NCI-H1417 (cell line): ENCODE measurements at places on chromosomes 1 and 21.

GRCh38 chr21:37149411-37149810 lies 76.4 kb downstream of the TTC3 start:
- no peak for DNase-seq

DNA sequence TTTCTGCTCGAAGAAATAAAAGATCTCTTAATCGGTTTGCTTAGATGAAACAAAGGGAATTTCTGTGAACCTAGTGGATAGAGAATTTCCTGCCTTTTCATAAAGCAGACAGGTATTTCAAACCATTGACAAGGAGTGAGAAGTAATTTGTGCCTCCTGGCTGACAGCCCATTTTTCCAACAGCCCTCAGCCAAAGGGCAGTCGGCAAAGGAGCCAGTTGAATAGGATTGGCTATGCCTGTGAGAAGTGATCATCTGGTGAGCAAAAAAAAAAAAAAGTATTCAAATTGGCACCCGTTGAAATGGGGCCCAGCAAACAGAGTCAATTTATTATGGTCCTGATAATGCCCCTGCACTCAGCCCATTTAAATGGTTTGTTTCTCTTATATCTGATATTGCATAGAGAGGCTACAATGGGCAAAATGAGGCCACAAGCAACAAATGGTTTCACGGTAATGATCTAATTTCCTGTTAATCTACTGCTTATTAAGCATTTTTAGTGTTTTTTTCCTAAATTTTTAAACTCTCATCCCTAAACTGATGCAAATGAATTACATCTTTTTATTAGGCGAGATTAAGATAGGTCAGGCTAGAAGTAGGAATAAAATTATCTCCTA lies 477.5 kb downstream of the NUF2 start:
- no peak for DNase-seq

- DNase-seq = no peak
These were observed 354.4 kb downstream of the RYR2 start for GRCh38 chr1:237396426-237396825.

DNA sequence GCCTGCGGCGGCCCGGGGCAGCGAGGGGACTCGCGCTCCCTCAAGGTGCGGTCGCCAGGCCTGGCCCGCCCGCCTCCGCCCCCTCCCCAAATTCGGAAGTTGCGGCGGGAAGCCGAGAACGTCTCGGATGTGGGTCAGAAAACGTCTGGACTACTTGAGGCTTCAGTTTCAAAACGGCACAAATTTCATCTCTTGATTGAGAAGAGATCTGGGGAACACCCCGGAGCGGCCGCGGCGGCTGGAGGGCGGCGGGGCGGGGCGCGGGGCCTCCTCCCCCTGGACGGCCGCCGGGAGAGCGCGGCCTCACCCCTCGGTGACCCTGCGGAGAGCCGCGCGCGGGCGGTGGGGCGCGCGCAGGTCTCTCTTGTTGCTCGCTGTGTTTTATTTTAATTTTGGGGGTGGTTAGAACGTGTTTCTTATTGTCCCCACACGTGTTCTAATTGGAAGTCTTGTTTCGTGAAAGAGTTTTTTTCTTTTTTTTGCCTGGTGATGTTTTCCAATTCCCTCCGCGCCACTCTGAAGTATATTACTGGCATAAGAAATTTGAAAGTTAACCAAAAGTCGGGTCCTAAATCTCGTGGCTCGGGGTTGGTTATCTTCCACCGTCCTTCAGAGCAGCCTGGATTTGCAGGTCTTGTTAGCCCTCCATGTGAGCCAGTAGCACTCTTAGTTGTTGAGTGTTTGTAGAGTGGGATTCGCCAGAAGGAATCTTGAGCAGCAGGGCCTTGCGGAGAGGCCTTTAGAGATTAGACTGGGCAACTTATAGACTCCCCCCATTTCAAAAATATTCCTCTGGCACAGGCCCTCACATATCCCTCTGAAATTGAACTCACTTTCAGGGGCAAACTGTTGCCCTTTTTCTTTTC lies 749 bp downstream of the PCBP3 start:
- DNase-seq = peak; percentile 59

GRCh38 chr1:169236880-169237279 lies 130.4 kb downstream of the ATP1B1 start:
- DNase-seq = no peak

- no peak for DNase-seq
These were observed 1.1 kb upstream of the GUCA2B start for GRCh38 chr1:42152119-42152518.

- DNase-seq = no peak
These were observed 107.5 kb upstream of the HOOK1 start for GRCh38 chr1:59707178-59707791.

GRCh38 chr1:66824771-66825170 lies 23.7 kb upstream of the INSL5 start:
- no peak for DNase-seq

- no peak for DNase-seq
These were observed 24.6 kb downstream of the KCNK1 start for GRCh38 chr1:233638513-233638912.

DNA sequence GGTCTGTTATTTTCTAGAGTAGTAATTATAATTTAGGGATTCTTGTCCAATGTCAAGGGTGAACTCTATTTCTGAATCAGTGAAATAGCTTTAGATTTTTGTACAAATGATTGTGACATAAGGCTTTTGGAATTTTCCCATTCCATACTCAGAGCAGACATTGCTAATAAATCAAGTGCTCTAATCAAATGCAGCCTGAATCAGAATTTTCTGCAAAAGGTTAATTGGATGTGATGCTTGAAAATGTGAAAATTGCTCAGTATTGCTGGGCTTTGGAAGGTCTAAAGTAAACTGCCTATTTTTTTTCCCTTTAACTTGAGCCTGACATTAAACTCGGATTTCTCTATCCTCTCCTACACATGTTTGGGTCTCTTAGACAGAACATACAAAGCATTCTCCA lies 23.2 kb downstream of the SGIP1 start:
- DNase-seq = no peak

GRCh38 chr1:48216941-48217340 lies 5.6 kb upstream of the SLC5A9 start:
- DNase-seq = no peak

- no peak for DNase-seq
These were observed 5.7 kb downstream of the KNCN start for GRCh38 chr1:46545784-46546183.

DNA sequence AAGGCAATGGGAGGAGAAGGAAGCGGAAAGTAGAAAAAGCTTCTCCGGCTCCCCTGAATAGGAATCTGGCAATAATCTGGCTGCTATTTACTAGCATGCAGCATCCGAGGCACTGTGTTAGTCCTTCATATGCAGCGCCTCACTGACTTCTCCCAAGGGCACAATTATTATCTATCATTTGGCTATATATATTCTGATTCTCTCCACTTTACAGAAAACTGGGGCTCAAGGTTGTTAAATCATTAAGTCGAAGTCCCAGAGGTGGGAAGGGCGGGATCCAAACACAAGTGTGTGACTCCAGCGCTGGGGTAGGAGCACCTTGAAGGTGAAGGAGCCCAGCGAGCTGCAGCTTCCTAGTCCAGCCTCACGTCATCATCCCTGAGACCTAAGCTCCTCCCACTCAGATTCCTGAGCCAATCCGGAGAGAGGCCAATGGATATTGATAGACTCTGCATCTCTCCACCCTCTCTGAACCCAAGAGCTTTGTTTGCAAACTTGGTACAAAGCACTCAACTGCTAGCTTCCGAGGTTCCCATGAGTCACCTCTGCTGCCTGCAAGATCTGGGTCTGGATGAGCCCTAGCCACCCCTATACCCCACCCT lies 16.6 kb upstream of the EYA3 start:
- DNase-seq = peak; percentile 60

GRCh38 chr1:67586596-67586995 lies 98.4 kb upstream of the GADD45A start:
- no peak for DNase-seq

DNA sequence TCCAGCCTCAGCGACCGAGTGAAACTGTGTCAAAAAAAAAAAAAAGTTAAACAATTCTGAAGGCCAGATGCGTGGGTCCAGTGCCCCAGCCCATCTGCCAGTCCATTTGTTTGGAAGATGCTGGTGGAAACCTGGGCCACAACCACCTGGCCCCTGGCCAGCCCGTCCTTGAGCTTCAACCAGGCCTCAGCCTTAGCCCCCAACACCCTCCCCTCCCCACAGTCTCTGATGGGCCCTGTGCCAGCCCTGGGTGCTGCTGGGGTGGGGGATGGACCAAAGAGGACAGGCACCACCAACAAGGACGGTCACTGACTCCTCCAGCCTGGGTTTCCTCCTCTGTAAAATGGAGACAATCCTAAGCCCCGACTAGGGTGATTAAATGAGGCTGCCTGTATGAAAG lies 19.6 kb upstream of the PLEKHG5 start:
- no peak for DNase-seq

GRCh38 chr1:173603056-173603591 lies at the start of gene SLC9C2:
TSS of gene SLC9C2 (minus strand) at chr1:173603072. CDS start at chr1:173601776, 1,296 bp downstream.
- no peak for DNase-seq

DNA sequence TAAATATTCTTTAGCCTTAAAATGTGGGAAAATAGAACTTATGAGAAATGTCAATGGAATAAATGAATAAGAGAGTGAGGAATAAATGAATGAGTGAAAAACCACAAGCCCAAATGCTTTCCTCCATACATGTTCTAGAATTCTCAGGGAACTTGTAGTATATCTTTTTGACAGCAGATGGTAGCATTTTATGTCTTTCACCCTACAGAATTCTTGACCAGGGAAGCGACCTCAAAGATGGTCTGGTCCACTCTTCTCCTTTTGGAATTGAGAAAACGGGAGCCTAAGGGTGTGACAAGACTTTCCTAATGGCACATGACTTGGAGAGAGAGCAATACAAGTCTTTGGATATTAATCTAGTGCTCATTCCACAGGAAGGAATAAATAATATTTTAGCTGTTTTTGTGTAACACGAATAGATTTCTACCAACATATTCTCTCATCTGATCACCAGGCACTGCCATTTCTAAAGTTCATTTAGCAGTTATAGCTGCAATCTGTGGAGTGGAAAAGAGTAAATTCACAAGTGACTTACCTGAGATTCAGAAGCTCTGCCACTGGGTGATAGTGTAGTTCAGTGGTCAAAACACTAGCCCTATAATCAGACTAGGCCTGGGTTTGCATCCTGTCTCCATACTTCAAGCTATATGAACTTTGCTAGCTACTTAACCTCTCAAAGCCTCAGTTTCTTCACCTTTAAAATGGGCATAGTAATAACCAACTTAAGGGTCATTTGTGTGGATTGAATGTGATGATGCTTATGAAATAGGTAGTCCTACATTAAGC lies 15.0 kb upstream of the F5 start:
- DNase-seq = peak; percentile 66

- DNase-seq = no peak
These were observed 442.1 kb upstream of the NR5A2 start for GRCh38 chr1:199585392-199585791.

- no peak for DNase-seq
These were observed 122.1 kb upstream of the RGS1 start for GRCh38 chr1:192453360-192453992.

DNA sequence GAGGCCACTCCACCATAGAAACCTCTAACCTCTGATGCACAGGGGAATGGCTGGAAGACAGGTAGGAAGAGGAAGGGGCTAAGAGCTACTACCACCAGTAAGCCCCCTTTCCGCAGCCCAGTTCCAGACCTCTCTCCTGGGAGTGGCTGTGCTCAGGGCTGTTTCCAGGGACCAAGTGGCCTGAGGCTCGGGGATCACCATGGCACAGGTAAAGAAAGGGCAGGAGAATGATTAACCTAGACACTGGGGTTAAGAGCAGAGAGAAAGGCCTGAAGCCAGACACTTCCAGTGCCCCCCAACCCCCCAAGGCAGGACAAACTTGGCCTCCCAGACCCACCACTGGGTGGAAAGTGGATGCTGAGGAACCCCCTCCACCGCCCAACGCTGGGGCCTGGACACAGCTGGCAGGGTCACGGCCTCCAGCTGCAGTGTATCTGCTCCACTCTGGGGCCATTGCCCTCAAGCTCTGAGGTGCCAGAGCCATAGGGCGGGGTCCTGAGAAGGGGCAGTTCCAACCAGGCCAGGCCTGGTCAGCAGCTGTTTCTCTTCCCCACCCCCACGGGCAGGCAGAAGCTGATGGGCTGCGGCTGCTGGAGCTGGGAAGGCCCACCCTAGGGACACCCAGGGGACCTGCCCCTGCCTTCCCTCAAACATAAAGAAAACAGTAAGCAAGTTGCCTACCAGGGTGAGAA lies 2.6 kb downstream of the TAGLN2 start:
- no peak for DNase-seq

DNA sequence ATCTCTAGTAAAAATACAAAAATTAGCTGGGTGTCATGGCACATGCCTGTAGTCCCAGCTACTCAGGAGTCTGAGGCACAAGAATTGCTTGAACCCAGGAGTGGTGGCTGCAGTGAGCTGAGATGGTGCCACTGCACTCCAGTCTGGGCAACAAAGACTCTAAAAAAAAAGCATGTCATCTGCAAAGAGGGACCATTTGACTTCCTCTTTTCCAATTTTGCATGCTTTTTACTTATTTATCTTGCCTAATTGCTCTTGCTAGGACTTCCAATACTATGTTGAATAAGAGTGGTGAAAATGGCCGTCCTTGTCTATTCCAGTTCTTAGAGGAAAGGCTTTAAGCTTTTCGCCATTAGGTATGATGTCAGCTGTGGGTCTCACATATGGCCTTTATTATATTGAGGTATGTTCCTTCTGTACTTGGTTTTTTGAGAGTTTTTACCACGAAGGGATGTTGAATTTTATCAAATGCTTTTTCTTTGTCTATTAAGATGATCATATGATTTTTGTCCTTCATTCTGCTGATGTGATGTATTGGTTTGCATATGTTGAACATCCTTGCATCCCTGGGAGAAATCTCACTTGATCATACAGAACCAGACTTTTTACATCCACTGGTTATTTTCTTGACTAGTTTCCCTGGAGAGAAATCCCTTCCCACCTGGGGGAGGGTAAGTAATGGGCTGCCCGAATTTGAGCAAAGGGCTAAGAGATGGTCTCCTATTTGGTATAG lies 17.0 kb upstream of the RAP1GAP start:
- no peak for DNase-seq

DNA sequence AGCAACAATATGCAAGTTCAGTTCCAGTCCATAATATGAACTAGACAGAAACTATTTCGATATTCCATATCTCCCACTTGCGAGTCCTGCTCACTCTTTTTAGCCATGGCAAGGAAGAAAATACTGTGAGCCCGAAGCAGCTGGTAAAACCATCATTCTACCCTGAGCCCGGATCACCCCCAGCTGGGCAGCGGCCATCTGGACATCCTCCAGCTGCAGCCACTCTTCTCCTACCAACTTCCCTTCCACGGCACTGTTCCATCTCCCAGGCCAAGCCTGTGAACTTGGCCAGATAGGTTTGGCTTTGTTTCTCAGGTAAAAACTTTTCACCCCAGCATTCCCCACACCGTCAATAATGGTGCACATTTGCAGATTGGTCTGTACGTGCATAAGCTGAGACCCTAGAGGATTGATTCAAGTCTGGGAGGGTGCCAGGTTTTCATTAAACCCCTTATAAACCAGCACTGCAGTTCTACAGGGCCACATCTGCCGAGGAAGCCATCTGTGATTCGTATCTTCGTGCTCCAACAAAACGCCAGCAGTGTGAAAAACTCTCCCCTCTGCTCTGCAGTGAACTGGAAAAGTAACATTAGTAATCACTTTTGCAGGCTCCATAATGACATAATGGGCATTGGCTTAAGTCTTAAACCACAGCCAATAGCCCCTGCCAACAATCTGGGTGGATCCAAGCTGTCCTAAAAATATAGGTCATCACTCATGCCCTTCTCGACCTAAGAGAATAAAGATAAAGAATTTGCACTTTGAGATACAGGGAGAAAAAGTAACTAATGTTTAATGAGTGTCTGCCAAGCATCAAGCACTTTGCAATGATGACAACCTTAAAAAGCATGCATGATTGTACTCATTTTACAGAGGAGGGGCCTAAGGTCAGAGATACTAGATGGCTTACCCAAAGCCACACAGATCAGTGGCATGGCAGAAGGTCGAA lies 205.1 kb downstream of the PLPP3 start:
- DNase-seq = no peak

- DNase-seq = no peak
These were observed 13.4 kb downstream of the HYI start for GRCh38 chr1:43440358-43440757.
